NCI-H187 treated with DMSO at 0.1 percent for 48 hours (cell line): ENCODE measurements at places on chromosomes 12 and 14.

GRCh38 chr12:6442836-6443235, 1.9 kb upstream of the CD27 start:
- no peak for DNase-seq

DNA sequence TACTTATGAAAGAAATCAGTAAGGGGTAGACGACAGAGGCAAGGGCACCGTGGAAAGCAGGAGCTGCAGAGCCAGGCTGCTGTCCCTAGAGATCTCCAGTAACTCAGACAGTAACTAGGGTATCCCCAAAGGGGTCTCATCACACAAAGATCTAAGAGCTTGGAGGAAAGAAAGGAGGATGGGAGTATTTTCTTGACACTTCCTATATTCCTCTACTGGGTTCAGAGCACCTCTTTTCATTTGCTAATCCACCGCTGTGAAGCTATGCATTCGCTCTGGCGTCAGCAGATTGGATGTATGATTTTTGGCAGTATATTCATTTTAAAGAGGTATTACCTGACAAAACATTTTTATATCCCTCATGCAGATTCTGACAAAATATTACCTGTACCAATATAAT, 12.6 kb downstream of the USP44 start:
- DNase-seq, result no peak

GRCh38 chr12:6699989-6700645, 498 bp downstream of the PIANP start:
- no peak for DNase-seq

- no peak for DNase-seq
These were observed 653.6 kb downstream of the MED13L start for GRCh38 chr12:115623764-115624334.

DNA sequence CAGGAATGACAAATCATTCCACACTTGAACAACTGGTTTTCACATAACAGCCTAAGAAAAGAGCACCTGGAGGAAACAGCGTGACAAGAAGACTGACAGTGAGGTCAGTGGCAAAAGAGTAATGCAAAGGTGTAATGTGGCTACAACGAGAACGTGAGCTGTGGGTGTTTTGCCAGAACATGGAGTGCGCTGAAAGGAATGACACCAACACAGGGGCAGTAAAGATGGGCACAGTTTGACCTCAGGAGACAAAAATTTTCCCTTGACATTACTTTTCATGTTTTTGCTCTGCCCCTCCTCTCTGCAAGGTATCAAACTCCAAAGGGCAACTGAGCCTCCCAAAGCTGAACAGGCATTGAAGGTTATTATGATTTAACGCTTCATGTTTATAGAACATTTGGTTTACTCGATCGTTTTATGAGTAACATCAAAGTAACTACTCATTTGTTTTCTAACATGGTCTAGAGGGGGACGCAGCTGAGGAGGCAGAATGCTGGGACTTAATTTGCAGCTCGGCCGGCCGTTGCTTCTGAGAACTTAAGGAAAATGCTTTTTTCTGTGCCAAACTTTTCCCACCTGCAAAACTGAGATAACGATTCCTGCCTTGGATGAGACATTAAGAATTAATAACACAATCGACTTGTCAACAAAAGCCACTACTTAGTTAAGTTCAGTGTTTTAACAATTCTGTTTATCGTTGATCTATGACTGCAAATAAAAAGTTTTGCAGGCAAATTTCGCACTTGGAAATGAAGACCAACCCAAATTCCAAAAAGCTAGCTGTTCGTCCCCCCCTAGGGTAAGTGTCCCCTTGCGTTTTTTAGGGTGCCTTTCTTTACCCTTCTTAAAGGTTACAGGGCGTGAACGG, 954 bp downstream of the HAUS4 start:
- DNase-seq, result no peak

DNA sequence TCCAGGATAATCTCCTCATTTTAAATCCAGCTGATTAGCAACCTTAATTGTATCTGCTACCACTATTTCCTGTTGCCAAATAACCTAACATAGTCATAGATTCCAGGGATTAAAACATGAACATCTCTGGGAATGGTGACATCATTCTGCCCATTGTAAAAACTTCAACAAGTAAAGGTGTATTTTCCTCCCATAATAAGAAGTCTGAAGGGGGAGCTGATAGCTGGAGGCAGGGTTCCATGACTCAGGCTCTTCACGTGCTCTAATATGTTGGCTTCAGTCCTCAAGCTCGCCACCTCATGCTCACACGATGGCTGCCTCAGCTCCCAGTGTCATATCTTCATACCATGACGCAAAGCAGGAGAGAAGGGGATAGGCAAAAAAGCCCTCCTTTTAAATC, 172.0 kb upstream of the VASH1 start:
- no peak for DNase-seq

- no peak for DNase-seq
These were observed 46.4 kb downstream of the RESF1 start for GRCh38 chr12:32005496-32006125.

GRCh38 chr12:2890001-2890387, 697 bp upstream of the TULP3 start:
- no peak for DNase-seq
